Nephron progenitor cell (in vitro differentiated cells): ENCODE measurements at places on chromosomes 4 and X.
A peak's percentile ranks its signal among the peaks of the same experiment; 100 is the strongest.

DNA sequence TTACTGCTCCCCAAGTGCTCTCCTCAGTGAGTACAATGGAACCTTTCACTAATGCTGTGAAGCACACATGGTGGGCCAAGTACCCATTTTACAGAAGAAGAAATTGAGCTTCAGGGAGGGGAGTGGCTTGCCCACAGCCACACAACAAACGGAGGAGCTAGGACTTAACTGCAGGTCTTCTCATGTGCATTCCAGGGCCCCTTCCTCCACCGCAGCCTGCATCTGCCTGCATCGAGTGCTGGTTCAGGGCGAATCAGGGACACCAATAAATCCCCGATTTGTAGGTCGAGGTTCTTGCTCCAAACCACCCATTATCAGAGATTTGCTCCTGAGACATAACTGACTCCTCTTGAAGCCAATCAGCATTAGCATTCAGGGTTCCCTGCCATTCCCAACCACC lies 100.9 kb downstream of the MAMLD1 start:
- no peak for DNase-seq

DNA sequence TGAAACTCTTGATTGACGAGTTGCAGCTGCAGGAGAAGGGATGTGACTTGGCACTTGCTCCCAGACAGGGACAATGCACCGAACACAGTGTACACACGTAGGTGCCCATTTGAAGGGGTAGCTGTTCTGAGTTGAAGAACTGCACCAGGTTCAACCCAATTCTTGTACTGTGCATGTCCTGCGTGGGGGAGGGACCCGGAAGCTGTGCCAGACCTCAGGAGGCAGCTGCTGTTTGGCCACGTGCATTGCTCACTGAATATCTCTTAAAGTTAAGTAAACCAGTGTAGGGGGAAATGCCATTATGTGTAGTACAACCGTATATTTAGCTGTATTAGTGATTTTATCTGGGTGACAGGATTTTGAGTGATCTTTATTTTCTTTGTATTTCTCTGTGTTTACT lies 12.0 kb upstream of the RBBP7 start:
- DNase-seq = peak; percentile 8

DNA sequence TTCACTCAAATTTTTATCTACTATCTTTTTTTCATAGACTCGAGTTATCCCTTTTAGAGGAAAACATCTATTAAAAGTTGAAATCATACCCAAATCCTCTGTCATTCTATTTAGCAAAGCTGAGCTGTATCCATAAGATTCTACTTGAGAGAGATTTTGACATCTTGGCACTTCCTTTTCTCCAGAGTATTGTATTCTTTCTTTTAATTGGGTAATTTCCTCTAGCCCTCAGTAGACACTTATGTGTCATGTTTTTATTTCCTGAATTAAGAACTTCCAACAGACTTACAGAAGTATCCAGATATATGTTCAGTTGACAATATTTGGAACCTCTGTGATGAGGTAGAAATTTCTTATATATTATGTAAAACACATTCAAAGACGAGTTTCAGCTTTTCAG lies 201.6 kb upstream of the NR3C2 start:
- DNase-seq = no peak

GRCh38 chrX:129139837-129140598 lies 383.3 kb downstream of the SMARCA1 start:
- no peak for DNase-seq

GRCh38 chr4:184792950-184793555 lies 32.7 kb downstream of the ACSL1 start:
- DNase-seq = no peak

DNA sequence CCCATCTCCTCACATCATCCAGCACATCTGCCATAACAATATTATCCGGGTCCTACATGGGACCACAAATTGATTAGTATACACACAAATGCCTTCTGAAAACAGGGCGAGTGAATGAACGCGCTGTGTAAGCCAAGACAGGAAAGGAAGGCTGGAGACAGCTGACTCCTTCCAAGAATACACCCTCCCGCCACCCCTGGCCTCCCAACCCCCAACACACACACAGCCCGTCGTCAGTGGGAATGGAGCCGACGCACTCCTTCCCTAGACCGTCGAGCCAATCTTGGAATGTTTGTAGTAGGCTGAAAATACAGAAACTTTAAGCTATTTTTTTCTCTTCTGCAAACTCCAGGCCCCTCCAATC lies 319 bp upstream of the MAGEH1 start:
- DNase-seq = no peak

GRCh38 chr4:1082215-1083182 lies 30.9 kb downstream of the RNF212 start:
- no peak for DNase-seq

GRCh38 chr4:106048250-106048971 lies 153.1 kb downstream of the NPNT start:
- DNase-seq = no peak

GRCh38 chr4:10647846-10648245 lies 36.7 kb downstream of the CLNK start:
- no peak for DNase-seq

- no peak for DNase-seq
Measured at GRCh38 chr4:82718162-82718940, 80.2 kb downstream of the SCD5 start.

DNA sequence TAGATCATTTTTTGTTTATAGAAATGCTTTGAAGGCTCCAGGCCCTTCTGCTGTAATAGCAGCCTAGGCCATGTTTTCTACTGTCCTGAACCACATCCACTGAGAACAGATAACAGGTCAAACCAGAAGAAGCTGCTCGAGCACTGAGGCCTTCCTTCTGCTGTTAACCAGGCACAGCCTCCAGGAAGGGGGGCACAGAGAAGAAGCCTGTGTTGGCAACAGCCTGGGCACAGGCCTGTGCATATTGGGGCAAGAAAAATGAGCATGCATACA lies 37.4 kb upstream of the PDK3 start:
- DNase-seq = no peak

DNA sequence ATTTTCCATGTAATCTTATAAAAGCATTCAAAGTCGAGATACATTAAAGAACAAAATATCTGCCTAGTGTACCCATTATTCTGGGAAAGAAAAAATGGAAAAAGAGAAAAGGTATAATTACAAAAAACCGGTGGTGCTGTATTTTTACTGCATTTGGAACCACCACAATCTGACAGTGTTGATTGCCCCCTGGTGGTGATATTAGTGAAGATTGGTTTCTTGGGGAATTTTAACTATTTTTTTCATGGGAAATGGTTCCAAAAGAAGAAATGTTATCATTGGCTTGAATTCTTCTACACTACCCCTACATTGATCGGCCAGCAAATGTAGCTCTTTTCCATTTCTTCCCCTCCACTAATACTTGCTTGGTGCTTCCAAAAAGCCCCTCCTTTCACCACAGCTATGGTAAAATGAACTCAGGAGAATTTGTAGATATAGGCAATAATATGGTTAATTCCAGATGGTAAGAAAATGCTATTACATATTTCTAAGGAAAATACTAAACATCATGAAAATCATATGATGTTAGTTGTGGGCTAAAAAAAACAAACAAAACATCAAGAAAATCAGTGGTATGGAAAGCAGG lies 50.0 kb downstream of the COX18 start:
- DNase-seq = peak; percentile 24

- no peak for DNase-seq
Measured at GRCh38 chr4:73208376-73208775, 50.2 kb downstream of the ANKRD17 start.

GRCh38 chr4:181301735-181302710 lies 941.2 kb upstream of the TENM3 start:
- peak; percentile 55 for DNase-seq

GRCh38 chr4:163344147-163345125 lies 744 bp downstream of the NPY5R start:
- DNase-seq = peak; percentile 60

- DNase-seq = no peak
Measured at GRCh38 chr4:98482503-98482846, 175.9 kb downstream of the TSPAN5 start.

DNA sequence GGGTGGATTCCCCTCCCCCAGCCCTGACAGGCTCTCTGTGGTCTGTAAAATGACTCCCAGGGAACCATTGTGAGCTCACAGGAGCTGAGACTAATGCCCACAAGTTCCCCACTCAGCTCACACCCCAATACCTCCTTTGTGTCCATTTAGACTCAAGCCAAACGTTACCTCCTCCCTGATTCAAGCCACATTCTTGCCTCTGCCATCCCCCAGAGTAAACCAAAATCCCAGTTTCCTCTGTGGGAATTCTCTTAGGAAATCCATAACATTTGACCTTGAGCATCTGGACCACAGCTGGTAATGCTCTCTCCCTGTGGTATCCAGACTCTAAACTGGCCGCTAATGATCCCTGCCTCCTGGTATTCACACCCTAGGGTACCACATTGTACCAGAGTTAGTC lies 26.3 kb upstream of the KDM5C start:
- no peak for DNase-seq

GRCh38 chr4:111268769-111269414 lies 646.0 kb upstream of the PITX2 start:
- no peak for DNase-seq

DNA sequence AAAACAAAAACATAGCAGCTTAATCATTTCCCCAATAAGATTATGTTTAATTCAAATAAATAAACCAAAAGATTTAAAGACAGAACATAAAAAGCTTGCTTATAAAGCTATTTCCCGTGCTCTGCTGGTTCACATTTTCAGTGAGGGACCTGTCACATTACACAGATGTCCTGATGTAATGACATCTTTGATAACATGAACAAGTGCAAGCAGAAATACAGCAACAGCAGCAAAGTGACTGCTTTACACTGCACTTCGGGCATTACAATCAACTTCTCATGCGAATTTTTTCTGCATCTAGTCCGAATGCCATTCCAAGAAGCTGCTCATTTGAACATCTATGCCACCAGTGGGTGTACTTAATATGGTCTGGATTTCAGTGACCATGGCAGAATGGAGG lies 940.3 kb upstream of the IGFBP7 start:
- DNase-seq = no peak

DNA sequence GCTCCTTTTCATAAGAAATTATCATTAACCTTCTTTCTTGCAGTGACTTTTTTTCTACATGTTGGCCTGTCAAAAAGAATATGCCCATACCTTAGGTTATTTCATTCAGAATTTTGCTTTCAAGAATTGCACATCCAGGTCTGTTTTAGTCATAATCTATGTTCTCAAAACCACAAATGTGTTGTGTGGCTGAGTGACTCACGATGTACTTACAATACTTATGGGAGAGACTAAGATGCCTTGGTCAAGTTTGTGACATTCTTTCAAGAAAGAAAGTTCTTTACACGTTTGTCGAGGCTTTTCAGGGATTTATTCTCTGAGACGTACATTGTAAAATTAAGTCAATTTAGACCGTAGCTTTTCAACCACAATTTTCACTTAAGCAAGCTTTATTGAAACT lies 396.7 kb downstream of the FSTL5 start:
- no peak for DNase-seq

GRCh38 chrX:41723826-41724225 lies at the start of gene GPR82:
GPR82 (plus strand) TSS chrX:41724181; CDS start chrX:41727027, 2,846 bp downstream.
- DNase-seq = no peak

DNA sequence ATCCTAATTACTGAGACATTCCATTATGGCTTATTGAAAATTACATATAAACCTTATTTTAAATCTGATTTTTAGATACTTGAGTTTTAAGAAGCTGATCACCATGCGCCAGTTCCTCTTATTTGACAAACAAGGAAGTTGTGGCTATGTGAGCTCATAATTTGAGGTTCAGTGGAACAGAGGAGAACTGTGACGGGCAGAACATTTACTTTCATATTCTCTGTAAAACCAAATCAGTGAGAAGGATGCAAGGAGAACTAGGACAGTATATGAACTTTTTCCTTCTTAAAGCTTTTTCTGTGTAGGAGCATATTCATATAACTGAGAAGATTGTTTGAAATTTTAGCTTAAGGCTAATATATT lies 25.3 kb downstream of the STIM2 start:
- DNase-seq = no peak

DNA sequence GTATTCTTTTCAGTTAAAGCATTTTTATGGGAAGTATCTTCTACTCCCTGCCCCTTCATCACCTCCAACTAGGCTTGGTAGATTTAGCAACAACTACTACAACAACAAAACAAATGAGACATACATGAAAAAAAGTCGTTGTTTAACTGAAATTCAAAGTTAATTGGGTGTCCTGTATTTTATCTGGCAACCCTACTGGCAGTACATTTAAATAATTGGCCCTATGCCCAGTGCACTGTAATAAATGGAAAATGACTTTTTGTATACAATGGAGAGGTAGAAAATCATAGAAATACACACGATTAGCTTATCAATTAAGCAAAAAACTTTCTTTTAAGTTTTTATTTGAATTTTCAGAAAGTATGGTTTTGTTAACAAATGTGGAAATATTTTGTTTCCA lies 21.4 kb upstream of the CLGN start:
- DNase-seq = no peak

DNA sequence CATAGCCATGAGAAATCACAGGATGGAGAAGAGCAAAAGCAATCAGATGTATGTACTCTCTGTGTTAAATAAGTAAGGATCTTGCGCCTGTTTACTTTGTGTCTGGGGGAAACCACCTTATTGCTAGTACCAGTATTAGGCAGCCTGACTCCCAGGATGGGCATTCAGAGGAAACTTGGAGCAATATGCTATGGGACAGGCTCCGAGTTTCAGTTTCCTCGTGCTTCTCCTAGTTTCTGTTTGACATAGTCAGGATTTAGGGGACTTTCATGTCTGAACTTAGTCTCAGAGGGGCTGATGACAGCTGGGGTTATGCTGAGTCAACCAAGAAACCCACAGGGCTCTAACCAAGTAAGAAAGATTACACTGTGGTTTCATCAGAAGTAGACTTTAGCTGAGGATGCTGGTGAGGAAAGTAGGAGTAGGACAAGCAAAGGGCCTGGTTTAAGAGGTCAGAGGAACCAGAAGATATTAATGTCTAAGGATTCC lies 13.5 kb downstream of the NSUN7 start:
- no peak for DNase-seq

GRCh38 chr4:8710416-8710815 lies 117.9 kb downstream of the CPZ start:
- DNase-seq = no peak

- DNase-seq = no peak
Measured at GRCh38 chr4:173073939-173074500, 94.6 kb upstream of the GALNT7 start.

DNA sequence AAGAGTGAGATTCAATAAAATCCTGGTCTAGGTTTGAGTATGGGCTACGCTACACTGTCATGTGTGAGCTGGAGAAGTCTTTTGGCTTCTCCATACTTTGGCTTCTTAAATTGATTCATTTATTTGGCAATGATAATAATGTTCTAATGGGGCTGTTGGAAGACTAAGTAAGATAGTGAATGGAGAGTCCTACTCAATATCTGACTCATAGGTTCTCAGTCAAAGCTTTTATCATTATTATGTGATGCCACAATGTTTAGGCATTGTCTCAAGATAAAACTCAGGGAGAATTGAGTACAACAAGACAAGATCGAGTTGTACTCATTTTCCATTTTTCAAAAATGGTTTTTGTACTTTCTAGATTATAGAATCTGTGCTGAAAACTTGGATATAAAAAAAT lies 92.5 kb upstream of the VEGFC start:
- DNase-seq = no peak

GRCh38 chrX:23749576-23749975 lies 6.5 kb upstream of the ACOT9 start:
- no peak for DNase-seq

- no peak for DNase-seq
Measured at GRCh38 chr4:148998719-148999118, 556.5 kb upstream of the NR3C2 start.

- peak; percentile 15 for DNase-seq
Measured at GRCh38 chr4:165326831-165327210, 648 bp upstream of the MSMO1 start.
